ENCODE measurements at places on chromosomes 2 and 18.

DNA sequence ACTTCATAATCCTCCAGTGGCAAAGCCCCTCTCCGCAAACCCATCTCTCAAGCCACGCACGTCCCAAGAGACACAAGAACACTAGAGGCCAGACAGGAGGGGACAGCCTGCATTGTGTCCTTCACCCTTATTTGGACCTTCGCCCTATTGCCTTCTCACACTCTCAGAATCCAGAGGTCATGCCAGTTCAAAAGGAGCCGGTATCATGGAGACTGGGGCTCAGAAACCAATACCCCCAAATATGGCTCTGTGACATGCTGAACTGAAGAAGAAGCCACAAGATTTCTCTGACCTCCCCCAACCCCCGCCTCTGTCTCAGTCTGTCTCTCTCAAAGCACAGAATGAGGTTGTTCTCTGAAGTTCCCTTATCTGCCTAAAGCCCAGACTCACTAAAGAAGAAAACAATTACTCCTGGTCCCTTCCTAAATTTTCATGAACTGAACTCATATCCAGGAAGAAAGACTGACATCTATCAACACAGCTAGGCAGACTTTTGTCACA is 19.2 kb upstream of the SPATA3 start:
- no peak for DNase-seq

DNA sequence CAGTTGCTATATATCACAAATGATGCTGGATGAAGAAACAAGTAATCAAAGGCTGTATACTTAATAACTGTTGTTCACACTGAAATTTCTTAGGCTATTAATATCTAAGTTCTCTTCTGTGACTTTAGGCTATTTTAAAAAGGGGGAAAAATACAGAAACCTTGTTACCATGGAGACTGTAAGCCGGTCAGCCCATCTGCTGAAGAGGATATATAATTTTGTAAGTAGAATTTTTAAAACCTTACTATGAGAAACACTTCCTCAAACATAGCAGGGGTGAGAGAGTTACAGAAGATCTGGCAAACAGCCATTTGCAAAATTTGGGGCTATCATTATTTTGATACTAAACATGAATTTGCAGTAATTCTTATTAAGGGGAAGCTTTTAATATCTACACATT is 27.8 kb downstream of the CACNB4 start:
- DNase-seq = no peak

- DNase-seq = no peak
These were observed 2.2 kb downstream of the CFAP221 start for GRCh38 chr2:119546447-119546767.

DNA sequence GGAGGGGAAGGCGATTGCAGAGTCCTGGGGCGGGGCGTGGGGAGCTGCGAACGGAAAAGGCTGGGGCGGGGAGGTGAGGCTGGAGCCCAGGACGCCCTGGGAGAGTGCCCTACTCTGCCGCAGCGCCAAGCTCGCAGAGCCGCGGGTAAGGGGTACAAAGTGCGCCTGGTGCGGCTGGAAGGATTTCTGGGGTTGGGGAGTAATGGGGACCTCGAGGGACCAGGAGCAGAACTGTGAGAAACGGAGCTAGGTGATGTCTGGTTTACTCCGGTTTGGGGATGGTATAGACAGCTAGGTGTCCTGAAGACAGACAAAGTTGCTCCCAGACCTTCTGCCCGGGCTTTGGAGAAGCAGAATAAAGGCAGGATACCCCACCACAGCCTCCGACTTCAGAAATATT is 718 bp upstream of the NXPH2 start:
- DNase-seq = no peak

- DNase-seq = no peak
These were observed 136.8 kb downstream of the CAMKMT start for GRCh38 chr2:44498551-44498950.

DNA sequence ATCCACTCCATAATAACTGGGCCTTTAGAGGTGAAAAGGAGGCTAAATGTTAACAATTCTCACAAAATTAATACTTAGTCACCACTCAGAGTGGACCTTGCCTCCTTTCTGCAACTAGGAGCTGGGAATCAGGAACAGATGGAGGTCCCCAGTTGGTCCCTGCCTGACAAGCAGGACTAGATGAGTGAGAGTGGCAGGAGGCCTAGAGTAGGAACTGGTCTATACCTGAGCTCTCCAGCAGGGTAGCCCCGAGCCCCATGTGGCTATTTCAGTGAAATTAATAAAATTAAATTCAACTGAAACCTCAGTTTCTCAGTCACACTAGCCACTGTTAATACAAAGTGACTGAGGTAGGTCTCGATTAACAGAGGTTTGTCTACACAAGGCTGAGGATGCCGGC is 150.5 kb downstream of the MYO5B start:
- no peak for DNase-seq

GRCh38 chr2:54084600-54084999 is 30.8 kb upstream of the ACYP2 start:
- no peak for DNase-seq

DNA sequence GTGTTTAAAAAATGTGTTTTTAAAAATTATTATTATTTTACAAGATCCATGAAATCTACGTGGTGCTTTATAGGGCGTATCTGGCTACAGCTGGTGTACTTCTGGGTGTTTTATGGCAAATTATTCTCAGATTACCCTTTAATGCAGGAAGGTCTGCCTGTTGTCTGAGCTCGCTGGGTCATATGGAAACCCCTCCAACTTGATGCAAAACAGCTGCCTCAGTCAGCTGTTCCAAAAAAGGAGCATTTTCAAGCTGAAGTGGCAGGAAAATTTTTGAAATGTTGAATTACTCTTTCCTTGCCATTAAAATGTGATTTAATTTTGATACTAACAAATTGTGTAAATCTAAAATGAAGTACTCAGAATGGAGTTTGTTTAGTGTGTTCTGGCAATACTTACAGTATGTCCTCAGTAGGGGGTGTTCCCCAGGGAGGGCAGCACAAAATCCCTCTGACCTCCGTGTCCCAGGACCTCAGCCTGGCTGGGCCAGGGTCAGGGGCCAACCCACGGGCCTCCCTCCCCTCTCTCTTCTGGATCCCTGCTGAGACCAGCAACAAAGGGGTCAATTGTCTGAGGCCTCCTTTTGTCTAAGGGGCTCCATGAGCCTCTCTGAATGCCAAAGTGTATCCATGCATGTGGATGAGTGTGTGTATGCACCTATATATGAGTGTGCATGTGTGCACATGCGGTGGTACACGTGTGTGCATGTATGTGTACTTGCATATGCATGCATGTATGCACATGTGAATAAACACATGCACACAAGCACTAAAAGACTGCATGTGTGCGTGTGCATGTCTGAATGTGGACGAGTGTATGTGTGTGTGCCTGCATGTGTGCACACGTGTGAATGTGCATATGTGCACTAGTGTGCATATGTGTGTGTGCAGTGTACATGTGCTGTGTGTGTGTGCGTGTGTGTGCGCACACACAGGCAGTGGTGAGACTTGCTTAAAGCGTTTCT is 105.4 kb downstream of the ACOXL start:
- DNase-seq = no peak

GRCh38 chr18:69890558-69890957 is 57.1 kb downstream of the CD226 start:
- no peak for DNase-seq

GRCh38 chr2:134379722-134380121 is 125.8 kb downstream of the MGAT5 start:
- DNase-seq = no peak

- no peak for DNase-seq
These were observed 13.1 kb downstream of the PCARE start for GRCh38 chr2:29061176-29061575.

- no peak for DNase-seq
These were observed 19.8 kb downstream of the RPRD1A start for GRCh38 chr18:36047521-36047920.

- no peak for DNase-seq
These were observed 322.3 kb upstream of the TFPI start for GRCh38 chr2:187876554-187876953.

- no peak for DNase-seq
These were observed 34.9 kb downstream of the FAM110C start for GRCh38 chr2:11248-11941.

DNA sequence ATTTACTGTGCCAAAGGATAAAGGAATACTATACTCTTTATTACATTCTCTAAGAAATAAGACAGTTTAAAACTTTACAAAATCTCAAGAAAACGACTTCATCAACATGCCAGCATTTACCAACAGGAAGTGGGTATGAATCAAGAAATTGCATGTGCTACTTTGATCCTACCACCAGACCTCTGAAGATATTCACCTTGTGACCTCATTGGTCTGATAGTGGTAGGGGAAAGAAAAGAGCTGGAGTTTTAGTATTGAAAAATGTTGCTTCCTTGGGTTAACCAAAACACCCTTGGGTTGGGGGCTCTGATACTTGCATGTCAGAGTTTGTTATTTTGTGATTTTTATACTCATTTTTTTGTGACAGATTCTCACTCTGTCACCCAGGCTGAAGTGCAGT is 84.1 kb upstream of the LPIN2 start:
- no peak for DNase-seq

Measured in NCI-H187 (cell line).